Uterus (tissue), 4 donors: ENCODE measurements at places on chromosomes 12 and 14.

DNA sequence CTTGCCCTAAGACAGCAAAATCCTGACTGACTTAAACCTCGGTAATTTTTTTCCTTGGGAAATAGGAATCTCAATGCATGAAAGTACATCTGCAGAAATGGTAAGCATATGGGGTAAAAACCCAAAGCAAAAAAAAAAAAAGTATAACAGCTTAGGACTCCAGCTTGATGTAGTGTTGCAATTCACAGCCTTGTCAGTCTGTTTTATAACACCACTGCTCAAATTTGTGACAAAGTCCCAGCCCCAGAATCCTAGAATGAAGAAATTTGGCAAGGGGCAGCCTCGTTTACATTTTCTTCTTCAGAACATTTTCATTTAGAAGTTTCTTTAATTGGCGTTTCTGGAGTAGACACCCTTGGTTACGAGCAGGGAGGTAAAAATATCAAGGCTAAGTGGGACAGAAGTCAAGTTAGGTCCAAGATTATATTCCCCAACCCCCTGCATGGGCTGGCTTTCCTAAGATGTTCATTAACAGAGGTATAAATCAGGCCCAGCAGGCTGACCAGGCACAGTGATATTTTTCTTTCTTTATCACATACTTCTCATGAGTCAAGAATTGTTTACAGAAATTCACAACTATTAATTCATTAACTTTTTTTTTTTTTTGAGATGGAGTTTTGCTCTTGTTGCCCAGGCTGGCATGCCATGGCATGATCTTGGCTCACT is 424.0 kb downstream of the RMST start:
- no peaks in the 10 kb centered on the region for H3K4me1 ChIP-seq
- H3K4me3 ChIP-seq = no peak overlapping the region
- DNase-seq = no peak
- no peaks in the 10 kb centered on the region for H3K27me3 ChIP-seq
- H3K27ac ChIP-seq = no peak overlapping the region

- H3K36me3 ChIP-seq = no peaks in the 10 kb centered on the region
- DNase-seq = no peak
- H3K4me3 ChIP-seq = no peak overlapping the region
- no peak overlapping the region for H3K27ac ChIP-seq
- H3K4me1 ChIP-seq = no peaks in the 10 kb centered on the region
- H3K27me3 ChIP-seq = no peaks in the 10 kb centered on the region
Measured at GRCh38 chr14:38786921-38787320, 316.1 kb downstream of the SEC23A start.

DNA sequence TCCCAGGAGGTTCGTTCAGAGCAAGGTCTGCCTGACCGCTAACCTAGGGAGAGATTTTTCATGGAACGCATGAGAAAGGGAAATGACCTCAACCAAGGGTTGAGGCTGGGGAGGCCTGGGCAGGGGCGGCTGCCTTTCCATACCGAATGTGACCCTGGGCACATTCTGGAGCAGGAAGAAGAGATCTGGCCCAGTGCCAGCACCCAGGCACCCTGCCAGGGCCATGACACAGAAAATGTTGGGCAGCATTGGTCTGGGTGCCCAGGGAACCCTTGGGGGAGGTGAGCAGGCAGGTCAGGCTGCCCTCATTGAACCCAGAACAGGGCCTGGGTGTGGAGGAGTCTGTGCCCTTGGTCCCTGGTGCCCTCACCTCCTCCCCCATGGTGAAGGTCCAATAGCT is 106.8 kb downstream of the CALM1 start:
- no peak overlapping the region for H3K4me3 ChIP-seq
- H3K27ac ChIP-seq = no peak overlapping the region
- no peaks in the 10 kb centered on the region for H3K27me3 ChIP-seq
- no peaks in the 10 kb centered on the region for H3K36me3 ChIP-seq
- no peak for DNase-seq
- H3K4me1 ChIP-seq = no peaks in the 10 kb centered on the region

DNA sequence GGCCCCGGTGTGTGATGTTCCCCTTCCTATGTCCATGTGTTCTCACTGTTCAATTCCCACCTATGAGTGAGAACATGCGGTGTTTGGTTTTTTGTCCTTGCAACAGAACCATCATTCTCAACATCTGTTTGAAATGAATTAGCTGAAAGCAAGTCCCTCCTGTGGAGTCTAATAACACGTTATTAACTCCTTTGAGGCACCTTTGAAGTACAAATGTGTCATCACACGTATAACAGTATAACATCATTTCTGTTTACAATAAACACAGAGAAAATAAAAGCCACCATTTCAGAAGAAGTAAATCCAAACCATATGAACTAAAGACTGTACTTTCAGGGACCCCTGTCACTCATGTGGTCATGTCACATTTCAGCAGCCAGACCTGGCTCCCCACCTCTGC is 198.5 kb downstream of the STXBP6 start:
- H3K36me3 ChIP-seq = no peaks in the 10 kb centered on the region
- no peaks in the 10 kb centered on the region for H3K27me3 ChIP-seq
- H3K4me3 ChIP-seq = no peak overlapping the region
- no peaks in the 10 kb centered on the region for H3K4me1 ChIP-seq
- no peak for DNase-seq

DNA sequence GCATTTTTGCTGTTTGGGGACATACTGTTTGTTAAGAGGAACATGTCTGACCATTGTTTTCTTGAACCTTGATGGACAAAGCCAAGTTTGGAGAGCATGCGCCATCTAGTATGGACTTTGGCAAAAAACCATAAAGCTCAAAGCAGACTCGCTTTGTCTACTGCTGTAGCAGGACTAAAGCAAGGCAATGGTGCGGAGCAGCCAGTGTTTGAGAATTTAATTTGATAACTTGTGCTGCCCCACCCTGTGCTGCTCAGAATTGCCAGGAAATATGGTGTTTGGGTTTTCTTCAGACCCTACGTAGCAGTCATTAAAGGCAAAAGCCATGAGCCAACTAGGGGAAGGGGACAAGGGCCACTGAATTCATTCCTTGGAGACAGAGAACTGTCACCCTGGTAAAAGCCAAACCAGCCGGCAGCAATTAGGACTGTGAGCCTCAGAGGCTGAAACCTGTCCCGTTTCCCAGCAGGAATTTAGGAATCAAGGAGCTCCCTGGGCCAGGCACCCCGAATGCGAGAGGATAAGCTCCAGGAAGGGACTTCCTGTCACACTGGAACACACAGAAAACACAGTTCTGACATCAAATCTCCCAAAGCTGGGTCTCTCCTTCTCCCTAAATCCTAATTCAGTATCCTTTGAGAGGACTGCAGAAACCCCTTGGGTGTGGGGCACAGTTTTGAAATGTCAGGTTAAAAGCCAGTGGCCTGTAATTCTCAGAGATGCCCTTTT is 1.1 kb downstream of the AVIL start:
- no peak overlapping the region for H3K4me3 ChIP-seq
- H3K27ac ChIP-seq = peak overlapping the region; percentile 9
- no peaks in the 10 kb centered on the region for H3K4me1 ChIP-seq
- H3K27me3 ChIP-seq = no peaks in the 10 kb centered on the region
- H3K36me3 ChIP-seq = no peaks in the 10 kb centered on the region
- DNase-seq = no peak

- no peaks in the 10 kb centered on the region for H3K27me3 ChIP-seq
- H3K36me3 ChIP-seq = no peaks in the 10 kb centered on the region
- H3K4me1 ChIP-seq = no peaks in the 10 kb centered on the region
- H3K27ac ChIP-seq = no peak overlapping the region
- DNase-seq = no peak
- H3K4me3 ChIP-seq = no peak overlapping the region
Measured at GRCh38 chr12:19402743-19403431, 36.4 kb upstream of the AEBP2 start.

DNA sequence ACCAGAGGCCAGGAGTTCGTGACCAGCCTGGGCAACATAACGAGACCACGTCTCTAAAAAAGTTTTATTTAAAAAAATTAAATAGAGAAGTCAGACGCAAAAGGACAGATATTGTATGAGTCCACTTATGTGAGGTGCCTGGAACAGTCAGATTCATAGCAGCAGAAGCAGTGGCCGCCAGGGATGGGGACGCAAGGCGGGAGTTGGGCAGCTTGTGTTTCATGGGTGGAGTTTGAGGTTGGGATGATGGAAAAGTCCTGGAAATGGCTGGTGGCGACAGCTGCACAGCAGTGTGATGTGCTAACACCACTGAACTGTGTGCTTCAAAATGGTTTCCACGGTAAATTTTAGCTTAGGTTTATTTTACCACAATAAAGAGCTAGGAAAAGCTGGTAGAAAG is 57.6 kb upstream of the DDX11 start:
- H3K36me3 ChIP-seq = no peaks in the 10 kb centered on the region
- no peak overlapping the region for H3K4me3 ChIP-seq
- H3K27me3 ChIP-seq = no peaks in the 10 kb centered on the region
- peak; percentile 4 for DNase-seq
- no peaks in the 10 kb centered on the region for H3K4me1 ChIP-seq
- no peak overlapping the region for H3K27ac ChIP-seq

GRCh38 chr14:67977434-67978034 is 158.0 kb downstream of the RAD51B start:
- H3K27me3 ChIP-seq = no peaks in the 10 kb centered on the region
- peak overlapping the region; percentile 64 for H3K27ac ChIP-seq
- H3K4me1 ChIP-seq = no peaks in the 10 kb centered on the region
- no peaks in the 10 kb centered on the region for H3K36me3 ChIP-seq
